Fibroblast of lung (primary cell): ENCODE measurements at places on chromosomes 12 and 14. TPM values are rescaled to one million over a fixed set of nuclear protein-coding genes. Genes with fewer than 3 reads are reported as not detected.
A peak's percentile ranks its signal among the peaks of the same experiment; 100 is the strongest.

OR6C74 gene
- not detected in 2 replicates for polyA plus RNA-seq

KRT83 gene
- not detected in 2 replicates for polyA plus RNA-seq

TMEM233 gene
- polyA plus RNA-seq, result 0.05 TPM in 1 of 2 replicates, not detected in the other

DNA sequence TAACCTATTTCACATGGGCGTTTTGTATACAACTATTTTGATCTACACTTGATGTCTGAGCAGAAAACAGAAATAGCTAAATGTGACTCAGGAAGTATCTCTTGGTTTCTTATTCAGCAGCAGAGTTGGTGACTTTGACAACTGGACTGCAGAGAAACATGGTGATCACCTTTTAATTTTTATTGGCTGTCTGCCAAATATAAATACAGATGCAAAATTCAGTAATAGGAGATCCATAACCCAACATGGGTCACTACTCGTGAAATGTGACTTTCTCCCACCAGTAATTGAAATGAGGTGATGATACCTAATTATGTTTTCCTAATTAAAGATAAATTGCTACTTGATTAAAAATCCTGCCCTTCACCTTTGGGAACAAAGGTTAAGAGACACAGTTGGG lies 487.1 kb downstream of the NELL2 start:
- no peak for DNase-seq

RERGL gene
- 0.09 TPM in 1 of 2 replicates, not detected in the other for polyA plus RNA-seq

DNA sequence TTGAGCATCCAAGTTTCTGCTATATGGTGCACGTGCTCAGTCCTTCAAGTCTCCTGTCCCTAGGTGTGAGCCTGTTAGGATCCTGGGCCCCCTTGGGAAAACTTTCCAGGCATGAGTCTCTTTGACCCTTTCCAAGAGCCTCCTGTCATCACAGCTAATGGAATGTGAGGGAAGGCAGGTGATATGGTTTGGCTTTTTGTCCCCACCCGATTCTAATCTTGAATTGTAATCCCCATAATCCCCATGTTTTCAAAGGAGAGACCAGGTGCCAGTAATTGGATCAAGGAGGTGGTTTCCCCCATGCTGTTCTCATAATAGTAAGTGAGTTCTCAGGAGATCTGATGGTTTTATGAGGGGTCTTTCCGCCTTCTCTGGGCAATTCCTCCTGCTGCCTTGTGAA lies 265.5 kb downstream of the ATP23 start:
- no peak for DNase-seq

DNA sequence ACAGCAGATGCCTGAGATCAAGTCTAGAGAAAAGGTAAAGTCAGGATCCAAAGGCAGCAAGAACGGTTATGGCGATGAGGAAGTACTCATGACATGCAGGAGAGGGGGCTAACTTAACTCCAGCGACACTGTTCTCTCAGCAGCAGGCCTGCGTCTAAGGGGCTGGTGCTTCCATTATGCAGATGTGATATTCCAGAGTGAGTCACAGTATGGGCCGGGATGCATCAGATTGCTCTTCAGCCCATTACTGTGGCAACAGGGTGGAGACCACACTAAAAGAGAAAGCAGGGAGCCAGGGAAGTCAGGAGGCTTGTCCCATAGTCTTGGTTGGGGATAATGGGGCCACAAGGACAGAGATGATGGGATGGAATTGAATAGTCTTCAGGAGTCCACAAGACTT lies 151.8 kb upstream of the NTF3 start:
- no peak for DNase-seq

DNA sequence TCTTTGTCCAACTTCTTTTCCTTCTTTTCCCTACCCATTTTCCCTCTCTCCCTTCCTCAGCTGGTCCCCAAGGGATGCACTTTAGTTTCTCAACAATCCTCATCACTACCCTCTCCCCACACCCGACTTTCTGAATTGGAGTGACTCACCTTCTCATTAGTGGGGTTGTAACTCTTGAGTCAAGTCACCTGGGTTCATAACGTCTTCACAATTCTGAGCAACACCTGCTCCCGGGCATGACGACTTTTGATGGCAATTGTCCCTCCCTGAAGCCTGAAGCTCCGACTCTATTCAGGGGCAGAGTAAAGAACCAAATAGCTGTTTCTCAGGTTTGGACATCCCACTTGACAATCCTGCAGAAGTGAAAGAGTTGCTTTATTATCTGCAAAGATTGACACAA lies 82.7 kb upstream of the OTX2 start:
- no peak for DNase-seq

UNC79 gene
- polyA plus RNA-seq, result 0.01 and 0.02 TPM in 2 replicates

- DNase-seq, result peak; percentile 80
Measured at GRCh38 chr12:45762185-45763110, 32.9 kb downstream of the ARID2 start.

KRT8 gene
- polyA plus RNA-seq, result 2.5 and 16.3 TPM in 2 replicates

DNA sequence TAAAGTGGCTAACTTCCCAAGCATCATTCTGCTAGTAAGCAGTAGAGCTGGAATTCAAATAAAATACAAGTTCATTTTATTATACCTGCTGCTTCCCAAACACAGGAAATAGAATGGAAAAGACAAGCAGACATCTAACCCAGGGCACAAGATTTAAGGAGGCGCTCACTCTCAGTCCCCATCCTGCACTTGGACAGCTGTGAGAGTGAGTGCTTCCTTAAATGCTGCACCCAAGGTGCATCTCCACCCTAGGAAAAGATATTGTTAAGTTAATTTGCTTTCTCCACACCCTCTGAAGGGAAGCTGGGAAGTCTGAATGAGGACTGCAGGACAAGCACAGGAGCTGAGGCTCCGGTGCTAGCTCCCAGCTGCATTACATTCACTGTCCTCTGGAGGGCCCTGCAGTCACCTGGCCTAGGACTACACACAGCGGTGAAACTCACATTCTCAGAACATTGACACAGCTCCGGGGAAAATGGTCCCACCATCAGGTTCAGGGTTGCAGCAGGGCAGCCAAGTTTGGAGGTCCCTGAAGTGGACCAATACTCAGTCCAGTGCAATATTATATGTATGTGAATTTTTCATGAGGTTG lies 14.2 kb downstream of the HEBP1 start:
- peak; percentile 23 for DNase-seq

DNA sequence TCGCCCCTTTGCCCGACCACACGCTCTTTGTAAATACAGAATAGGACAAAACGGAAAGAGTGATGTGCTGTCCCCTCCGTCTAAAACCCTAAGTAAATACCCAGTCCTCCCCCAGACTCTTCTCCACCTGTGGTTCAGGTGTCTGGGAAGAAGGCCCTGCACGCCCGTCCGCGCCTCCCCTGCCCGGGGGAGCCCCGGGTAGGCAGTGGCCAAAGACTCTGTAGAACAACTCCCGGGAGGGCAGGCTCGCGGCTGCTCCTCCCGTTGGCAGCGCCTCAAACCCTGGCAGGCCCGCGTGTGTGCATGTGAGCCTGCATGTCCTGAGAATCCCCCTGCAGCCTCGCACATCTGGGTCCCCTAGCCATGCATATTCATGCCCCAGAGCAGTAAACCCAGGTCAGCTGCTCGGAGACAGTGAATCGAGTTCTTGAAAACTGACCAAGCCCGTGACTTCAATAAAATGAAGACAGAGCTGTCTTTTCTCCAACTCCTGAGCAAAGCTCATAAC lies 165.8 kb downstream of the MON2 start:
- peak; percentile 14 for DNase-seq

CIROP gene
- 0.09 and 0.61 TPM in 2 replicates for polyA plus RNA-seq

TOGARAM1 gene
- 8.1 and 10.7 TPM in 2 replicates for polyA plus RNA-seq

ALX1 gene
- polyA plus RNA-seq, result 0.03 TPM in 1 of 2 replicates, not detected in the other

DNA sequence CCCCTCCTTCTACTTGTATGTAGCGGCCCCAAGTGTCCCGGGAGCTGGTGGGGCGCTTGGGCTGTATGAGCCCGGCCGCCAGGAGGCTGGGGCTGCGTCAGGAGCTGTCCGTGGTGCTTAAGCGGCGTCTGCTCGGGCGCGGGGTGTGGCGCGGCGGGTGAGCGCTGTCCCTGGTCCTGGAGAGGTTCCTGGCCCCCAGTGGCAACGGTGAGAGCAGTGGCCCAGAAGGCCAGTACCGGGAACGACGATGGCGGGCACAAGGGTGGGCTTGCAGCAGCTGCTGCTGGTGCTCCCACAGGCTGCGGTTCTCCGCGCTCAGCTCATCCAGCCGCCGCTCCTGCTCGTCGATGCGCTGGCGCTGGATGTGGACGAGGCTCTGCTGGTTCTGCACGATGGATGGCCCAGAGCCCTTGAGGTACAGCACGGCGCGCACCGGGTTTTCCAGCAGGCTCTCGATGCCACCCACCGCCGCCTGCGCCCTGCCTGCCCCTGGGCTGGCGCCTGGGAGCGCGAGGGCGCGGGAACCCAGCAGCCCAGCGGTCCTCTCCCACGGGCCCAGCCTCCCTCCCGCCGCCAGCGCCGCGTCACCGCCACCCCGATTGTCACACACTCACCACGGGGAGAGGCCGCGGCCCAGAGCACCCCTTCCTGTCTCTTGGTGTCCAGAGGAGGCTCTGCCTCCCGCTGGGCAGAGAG lies 41.9 kb upstream of the FKBP4 start:
- DNase-seq, result peak; percentile 60

GRCh38 chr12:28177905-28178304 lies 12.4 kb upstream of the CCDC91 start:
- no peak for DNase-seq

DNA sequence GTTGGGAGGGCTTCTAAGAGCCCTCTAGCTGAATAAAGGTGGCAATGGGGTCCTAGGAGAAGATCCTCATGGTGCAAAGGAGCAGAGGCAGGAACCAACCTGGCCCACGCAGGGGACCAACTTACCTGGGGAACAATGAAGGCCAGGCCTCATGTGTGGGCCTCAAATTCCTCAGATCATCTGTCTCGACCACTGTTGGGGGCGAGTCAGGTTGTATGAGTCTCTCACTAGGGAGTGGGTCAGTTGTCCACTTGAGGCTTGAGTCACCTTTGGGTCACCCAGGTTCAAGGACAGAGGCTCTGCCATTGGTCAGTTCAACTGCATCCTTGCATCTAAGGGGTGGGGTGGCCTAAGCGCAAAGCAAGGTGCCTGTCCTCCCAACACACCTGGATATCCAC lies 43.7 kb upstream of the BDKRB2 start:
- DNase-seq, result no peak

DNA sequence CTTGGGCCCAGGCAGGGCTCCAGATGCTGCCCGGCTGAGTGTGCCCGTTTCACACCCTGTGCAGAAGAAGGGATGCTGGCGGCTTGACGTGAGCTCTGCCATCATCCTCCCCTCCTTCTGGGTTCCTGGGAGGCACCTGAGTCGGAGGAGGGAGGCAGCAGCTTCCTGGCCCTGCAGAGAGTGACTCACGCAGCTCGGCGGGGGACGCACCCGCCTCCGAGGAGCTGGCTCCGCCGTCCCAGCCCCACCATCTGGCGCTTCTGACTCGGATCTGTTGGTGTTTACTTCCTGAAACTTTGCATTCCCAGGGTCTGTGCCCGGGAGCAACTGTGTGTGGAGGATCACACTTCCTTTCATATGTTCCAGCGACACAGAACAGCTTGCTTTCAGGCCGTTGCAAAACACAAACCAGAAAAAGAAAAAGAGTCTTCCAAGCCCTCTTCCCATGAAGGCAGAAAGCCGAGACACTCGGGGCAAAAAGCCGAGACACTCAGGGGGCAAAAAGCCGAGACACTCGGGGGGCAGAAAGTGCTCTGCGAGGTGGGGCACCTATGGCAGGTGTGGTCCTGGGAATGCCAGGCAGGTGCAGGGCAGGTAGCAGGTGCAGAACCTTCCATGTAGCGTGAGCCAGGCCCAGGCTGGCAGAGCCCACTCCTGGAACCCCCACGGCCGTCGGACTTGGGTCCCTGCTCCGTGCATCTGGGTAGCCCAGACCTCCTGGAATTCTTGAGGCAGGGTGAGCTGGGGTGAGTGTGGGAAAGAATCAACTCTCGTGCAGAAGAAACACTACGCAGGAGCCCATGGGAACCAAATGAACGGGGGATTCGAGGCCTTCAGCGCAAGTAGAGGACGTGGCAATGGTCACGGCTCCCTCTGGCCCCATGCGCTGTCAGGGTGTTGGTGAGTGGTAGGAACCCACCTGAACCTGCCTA lies 27.6 kb upstream of the GALNT9 start:
- DNase-seq, result peak; percentile 50
